Glomerular endothelial cell (primary cell): ENCODE measurements at places on chromosomes 7 and 10.
A peak's percentile ranks its signal among the peaks of the same experiment; 100 is the strongest.

- no peak for DNase-seq
Measured at GRCh38 chr10:70925377-70926225, 37.2 kb upstream of the PCBD1 start.

- no peak for DNase-seq
Measured at GRCh38 chr7:122726881-122727280, 24.2 kb upstream of the RNF148 start.

- no peak for DNase-seq
Measured at GRCh38 chr7:28621369-28621841, 209.1 kb downstream of the CREB5 start.

- no peak for DNase-seq
Measured at GRCh38 chr7:84998665-84999064, 188.2 kb downstream of the SEMA3D start.

- DNase-seq, result peak; percentile 92
Measured at GRCh38 chr7:131057015-131057793, 270.5 kb upstream of the MKLN1 start.

DNA sequence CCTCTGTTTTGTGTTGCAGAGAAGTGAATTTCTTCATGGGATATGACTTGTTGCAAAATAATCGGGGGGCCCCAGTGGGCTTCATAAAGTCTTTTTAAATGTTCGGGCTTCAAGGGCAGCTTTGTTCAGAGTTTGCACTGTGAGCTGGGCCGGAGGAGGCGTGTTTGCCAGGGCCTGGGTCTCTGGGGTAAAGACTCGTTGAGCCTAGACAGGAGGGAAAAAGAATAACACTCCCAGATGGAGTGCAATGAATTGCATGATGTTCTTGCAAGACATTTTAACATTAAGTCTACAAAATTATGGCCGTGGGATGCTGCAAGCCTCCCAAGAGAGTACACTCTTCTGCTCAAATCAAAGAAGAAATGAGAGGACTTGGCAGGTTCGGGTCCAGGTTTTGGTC lies 23.6 kb downstream of the BMPER start:
- no peak for DNase-seq

DNA sequence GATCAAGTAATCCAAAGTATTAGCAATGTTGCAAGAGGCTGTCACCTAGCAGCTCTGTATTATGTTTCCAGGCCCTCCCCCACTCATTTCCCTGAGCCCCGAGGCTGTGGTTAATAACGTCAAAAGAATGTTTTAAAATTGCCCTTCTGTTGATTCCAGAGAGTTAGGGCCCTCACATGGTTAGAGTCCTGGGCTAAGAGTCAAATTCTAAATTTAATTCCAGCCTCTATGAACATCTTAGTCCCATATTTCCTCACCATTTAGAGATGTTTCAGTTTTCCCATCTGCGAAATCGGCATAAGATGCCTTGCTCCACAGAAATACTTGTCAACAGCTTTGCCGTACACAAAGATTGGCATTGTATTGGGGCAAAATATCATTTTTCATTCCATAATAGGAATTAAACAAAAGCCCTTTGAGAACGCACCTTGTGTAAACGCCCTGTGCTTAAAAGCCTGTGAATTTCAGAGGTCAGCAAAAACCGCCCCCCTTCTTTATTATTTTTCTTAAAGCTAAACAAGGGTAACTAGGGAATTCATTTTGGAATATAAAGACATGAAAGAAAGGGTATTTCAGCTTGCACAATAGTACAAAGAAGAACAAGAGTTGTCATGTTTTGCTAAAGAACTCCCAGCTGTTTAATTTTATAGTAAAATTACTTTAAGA lies 135.8 kb downstream of the ARID5B start:
- DNase-seq, result no peak

- no peak for DNase-seq
Measured at GRCh38 chr10:50622706-50623662, 772 bp downstream of the SGMS1 start.

GRCh38 chr7:155219947-155220769 lies 77.5 kb upstream of the INSIG1 start:
- no peak for DNase-seq

DNA sequence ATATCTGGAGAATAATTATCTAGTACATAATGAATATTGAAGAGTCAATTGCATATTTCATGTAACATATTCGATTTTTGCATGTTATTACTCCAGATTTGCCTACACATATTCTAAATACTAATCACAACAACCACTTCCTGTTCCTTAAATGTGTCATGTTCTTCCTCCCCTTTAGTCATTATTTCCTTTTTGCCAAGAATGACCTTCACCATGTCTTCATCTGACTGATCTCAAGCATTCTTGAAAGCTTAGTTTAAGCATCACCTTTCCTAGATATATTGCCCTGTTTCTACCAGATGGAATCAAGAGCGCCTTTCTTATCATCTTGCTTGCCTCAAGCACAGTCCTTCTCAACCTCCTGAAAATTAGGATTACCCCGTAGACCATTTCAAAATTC lies 23.5 kb upstream of the MEOX2 start:
- DNase-seq, result peak; percentile 54

GRCh38 chr7:114938785-114939184 lies 16.9 kb downstream of the MDFIC start:
- no peak for DNase-seq

DNA sequence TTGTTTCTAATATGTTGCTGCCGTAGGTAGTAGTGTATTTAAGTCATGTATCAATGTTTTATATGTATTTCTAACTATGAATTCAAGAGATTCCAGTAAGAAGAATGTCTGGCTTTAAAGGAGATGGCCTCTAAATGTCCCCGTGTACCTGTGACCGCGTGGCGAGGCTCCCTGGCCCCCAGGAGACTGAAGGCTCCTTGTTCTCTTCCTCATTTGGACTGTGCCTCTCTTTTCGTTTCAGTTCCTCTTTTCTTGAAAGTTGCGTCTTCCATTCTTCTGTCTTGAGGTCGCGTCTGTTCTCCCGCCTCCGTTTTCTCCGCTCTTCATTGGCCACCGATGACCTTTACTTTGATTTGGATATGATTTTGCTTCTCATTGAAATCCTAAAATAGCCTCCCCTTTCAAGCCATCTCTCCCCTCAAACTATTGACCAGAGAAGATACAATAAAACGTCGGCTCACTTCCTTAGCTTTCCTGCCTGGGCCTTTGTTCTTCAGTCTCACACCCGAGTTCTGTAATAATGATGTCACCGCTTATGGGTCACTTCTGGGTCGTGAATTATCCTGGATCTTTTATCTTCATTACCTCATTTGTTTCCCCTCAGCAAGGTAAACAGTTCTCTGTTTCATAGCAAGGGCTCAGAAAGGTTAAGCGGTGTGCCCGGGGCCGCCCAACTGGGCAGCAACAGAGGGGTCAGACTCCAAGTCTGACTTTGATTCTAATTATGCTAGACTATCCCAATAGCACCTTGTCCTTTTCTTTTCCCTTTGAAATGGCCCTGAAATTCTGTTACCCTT lies 28.7 kb downstream of the WIPI2 start:
- DNase-seq, result peak; percentile 4

DNA sequence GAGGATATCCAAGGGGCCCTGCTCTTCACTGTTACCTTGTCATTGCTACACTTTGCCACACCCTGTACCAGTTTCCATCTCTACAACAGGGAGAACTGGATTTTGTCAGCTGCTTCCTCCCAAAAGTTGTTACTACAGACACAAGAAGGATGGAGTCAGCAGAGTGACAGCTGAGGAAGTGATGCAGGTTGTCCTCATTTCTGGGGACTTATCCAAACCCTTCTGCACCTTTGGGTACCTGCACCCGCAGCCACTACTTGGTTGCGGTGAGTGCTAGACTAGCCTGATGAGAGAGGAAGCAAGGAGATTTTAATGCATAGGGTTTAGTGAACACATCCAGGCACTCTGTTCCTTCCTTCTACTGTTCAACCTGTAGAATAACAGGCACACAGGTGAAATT lies 281.0 kb downstream of the RPS24 start:
- DNase-seq, result no peak

DNA sequence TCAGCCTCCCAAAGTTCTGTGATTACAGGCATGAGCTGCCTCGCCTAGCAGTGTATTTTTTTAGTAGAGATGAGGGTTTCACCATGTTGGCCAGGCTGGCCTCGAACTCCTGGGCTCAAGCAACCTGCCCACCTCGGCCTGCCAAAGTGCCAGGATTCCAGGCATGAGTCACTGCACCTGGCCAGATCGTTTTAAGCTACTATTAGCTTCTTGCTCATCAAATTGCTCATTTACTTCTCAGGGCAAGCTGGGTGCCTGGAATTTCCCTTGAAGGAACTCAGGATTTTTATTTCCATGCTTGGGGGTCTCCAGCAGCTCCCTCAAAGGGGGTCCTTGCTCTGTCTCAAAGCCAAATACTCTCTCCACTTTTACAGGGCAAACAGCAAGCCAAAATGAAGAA lies 798.0 kb upstream of the AUTS2 start:
- no peak for DNase-seq

DNA sequence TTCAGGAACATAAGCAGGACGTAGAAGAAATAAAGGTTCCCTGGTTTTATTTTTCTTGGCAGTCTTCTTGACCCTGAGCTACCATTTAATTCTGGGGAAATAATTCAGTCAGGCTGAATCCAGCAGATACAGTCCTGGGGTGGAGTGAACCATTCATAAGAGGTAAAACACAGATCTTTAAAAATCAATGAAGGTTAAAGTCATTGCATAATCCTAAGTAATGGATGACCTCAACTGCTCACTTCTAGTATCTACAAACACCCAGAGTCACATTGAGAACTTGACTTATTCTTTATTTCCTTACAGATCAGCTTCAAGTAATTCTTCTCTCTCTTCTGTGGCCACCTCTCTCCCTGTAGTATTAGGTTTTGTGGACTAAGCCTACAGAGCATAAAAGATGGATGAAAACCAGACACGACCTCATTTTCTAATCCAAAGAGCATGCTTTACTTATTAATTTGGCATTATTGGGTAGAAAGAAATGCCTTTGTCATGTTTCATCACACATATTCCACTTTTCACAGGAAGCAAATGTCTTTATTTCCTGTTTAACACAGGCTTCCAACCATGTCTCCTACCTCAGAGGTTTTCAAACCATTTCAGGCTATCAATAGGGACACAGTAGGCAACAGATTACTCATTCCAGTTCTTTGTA lies 182.3 kb upstream of the IMMP2L start:
- no peak for DNase-seq

DNA sequence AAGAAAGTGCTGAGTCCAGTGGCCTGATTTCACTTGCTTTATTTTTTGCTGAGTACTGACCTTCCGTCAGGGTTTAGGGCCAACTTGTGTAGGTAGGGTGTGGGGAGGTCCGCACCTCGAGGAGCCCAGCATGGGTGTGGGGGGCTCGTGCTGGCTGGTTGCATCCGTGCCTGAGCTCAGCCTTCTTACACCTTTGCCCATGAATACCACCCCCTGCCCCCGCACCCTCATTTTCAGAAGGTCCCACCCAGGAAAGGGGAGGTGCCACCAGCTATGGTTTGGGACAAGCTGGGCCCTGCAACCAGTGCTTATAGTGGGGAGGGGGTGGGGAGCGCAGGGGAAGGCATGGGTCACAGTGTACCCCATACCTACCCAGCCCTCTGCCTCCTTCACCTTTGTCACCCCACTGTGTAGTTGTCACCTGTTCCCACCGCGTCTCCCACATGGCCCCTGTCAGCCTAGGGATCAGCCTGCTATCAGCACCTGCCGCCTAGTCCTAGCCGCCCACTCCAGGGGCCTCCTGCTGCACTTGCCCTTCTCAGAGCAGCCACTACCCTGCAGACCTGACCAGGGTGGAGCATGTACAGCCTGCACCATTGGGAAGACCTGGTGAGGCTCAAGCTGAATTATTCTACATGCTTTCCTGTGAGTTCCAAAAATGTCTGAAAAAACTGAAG lies 146.2 kb upstream of the RET start:
- no peak for DNase-seq

DNA sequence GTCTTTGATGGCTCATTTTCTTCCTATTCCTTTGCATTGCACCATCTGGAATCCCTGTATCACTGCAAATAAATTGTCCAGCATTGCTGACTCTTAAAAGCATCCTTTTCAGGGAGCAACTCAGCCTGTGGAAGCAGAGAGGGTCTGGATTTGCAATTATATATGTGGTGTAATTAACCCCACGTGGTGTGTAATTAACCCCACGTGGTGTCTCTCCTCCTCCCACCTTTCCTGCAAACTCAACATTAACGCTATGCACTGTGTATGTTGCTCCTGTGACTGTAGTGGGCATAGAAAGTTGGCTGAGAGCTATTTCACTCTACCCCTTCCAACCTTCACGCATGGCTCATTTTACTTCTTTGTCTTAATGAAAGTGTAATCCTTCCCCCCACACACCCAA lies 689.0 kb upstream of the COBL start:
- DNase-seq, result no peak

DNA sequence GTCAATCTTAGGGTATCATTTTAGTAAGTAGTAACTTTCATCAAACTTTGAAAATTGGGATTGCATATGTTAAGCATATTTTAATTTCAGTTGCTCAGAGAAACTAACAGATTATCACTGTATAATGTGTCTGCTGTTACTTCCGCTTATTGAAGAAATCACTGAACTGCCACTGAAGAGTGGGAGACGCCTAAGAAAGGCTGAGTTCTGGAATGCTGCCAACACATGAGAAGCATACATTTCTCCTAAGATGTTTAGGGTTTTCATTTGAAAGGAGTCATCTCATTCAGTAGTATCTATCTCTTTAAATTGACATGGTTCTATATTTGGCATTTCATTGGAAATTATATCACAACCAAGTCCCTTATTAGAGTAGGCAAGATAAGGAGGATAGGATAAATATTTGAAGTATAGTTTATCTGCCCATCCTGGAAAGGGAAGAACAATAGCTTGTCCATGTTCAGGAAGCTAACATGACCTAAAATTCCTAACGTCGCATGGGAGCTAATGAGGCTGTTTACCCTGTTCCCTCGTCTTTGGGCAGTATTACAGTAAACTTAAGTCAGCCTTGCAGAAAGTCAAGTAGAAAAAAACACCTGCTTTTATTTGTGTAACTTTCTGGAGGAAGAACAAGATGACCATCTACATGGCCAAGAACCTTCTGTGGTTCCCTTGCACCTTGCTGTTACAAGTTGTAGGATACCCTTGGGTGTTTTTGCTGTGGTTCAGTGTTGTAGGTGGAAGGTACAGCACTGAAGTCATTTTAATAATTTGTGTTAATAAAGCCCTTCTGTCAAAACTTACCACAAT lies 67.3 kb downstream of the NHLRC2 start:
- DNase-seq, result no peak

- no peak for DNase-seq
Measured at GRCh38 chr7:66748791-66749190, 8.3 kb downstream of the RABGEF1 start.

GRCh38 chr7:1544178-1544895 lies 11.7 kb downstream of the TMEM184A start:
- no peak for DNase-seq

- DNase-seq, result no peak
Measured at GRCh38 chr7:100949933-100950443, 654 bp downstream of the MUC3A start.
